Activated CD4-positive, alpha-beta T cell treated with anti-CD3 and anti-CD28 coated beads, Interleukin-2, amount 50 U/mL, for 24 hours (primary cell): ENCODE measurements at places on chromosomes 5 and 9.

DNA sequence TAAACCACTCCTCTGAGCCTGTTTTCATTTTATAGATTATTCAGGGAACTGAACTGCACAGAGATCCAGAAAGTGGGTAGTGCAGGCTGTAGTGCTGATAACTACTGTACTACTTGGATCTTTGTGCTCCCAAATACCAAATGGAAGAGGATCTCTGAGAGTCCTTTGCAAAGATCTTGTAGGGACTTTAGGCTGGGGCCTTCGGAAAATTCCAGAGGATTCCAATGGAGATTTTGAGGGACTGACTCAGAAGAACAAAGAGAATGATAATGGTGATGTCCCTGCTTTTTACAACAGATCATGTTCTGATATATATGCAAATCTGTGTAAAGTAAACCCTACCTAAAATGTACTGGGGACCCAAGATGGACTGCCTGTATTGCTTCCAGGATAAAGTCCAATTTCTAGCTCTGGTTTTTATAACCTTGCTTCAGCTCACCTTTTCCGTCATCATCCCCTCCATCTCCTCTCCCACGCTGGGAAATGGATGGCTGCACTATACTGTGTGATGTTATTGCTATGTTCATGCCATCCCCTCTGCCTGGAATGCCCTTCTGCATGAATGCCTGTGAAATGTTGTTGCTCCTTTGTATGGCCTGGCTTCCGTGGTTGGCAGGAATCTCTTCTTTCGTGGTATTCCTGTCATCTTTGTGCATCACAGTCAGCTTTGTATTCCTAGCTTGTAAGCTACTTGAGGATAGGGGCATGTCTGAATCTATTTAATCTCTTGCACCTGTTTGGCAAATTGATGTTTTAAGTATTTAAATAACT lies 9.7 kb upstream of the PSMD5 start:
- no peak for DNase-seq

DNA sequence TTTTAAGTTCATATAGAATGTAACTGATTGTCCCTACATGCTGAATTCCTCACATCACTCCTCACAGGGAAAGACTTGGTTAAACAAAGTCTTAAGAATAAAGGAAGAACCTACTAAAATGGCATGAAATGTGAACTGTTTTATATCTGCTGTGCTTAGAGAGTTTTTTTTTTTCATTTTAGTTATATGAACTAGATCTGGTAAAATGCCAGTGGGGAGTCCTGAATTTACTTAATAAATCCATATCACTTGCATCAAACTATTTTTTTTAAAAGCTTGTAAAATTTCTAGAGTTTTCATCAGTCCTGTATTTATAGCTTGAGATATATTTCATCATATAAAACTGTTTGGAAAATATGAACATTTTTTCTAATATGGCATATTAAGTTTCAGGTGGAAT lies 1528.6 kb downstream of the EFNA5 start:
- DNase-seq: no peak

GRCh38 chr5:74556631-74557595 lies 83.6 kb downstream of the ENC1 start:
- DNase-seq: no peak

DNA sequence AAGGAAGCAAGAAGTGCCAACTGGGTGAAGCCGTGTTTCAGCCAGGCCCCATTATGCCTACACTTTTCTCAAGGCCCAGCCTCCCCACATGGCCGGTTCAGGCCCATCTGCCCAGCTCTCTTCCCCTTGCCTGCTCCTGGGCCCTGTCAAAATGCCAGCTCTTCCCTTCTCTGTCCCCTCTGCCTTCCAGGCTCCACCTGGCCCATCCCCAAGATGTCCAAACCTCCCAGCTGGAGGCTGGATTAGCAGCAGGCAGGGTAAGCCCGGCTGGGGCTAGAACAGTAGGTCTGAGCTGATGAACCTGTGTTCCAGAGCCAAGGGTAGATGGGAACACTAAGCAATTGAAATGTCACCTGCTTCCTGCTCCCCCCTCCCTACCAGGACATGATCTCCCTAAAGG lies 64.1 kb upstream of the HSPA9 start:
- no peak for DNase-seq

DNA sequence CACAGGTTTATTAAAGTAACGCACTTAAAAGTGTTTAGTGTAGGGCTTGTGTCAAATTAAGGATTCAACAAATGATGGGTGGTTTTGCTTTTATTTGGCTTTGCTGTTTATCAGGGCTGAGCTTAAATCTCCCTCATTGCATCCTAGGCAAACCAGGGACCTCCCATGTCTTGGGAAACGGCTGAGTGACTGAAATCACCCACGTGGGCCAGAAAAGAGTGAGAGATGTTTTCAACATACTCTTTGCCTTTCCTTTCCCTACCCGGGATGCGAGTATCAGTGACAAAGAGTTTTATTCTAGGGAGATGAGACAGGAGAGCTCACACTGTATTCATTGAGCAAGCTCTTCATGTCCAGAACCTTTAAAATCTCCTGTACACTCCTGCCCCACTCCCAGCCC lies 23.3 kb downstream of the KCNMB1 start:
- DNase-seq: no peak
